ENCODE measurements at places on chromosomes 13 and 19.

DNA sequence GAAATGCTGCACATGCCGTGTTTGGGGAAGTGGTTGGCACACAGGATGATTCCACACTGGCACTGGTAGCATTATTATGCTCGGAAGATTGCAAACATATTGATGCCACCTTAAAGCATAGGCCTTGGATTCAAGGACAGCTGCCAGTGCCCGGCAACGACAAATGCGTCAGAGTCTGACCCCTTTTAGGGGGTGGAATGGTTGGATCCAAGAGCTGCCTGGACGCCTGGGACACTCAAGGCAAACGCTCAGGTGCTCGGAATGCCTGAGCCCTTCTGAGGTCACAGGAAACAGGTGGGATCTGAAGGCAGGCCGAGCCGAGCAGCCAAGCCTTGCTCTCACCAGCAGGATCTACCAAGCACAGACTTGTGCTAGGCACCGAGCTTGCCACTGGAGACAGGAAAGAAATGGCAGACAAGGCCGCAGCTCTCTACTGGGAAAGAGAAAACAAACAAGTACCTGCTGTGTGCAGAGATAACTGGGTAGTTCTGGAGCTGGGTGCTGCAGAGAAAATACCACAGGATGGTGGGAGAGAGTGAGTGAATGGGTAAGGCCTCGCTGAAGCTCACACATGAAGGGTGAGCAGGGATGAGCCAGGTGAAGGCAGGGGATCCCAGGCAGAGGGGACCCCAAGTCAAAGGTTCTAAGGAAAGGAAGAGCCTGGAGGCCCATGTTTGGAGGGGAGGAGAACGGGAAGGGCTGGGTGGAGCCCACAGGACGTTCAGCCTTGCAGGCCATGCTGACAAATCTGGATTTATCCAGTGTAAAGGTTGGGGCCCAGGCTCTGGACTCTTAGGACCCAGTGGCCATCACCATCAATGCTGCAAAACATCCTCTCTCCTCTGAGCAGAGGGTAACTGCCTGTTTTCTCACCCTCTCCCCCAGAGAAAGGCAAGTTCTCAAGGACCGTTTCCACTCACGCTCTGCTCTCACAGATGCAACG is 9.2 kb downstream of the RANBP3 start:
- DNase-seq = no peak

DNA sequence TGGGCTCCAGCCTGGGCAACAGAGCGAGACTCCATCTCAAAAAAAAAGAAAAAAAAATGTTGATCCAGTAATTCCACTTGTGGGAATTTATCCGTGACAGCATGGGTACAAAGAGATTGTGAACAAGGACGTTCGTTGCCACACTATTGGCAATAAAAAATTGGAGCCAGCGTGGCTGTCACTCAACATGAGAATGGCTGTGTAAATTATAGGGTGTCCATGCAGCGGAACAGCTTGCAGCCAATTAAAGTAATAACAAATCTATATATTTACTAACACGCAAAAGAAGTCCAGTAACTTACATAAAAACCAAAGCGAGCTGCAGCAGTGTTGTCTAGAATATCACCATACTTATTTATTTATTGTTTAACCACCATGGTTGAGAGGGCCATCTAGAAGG is 19.3 kb downstream of the DPF1 start:
- DNase-seq = no peak

DNA sequence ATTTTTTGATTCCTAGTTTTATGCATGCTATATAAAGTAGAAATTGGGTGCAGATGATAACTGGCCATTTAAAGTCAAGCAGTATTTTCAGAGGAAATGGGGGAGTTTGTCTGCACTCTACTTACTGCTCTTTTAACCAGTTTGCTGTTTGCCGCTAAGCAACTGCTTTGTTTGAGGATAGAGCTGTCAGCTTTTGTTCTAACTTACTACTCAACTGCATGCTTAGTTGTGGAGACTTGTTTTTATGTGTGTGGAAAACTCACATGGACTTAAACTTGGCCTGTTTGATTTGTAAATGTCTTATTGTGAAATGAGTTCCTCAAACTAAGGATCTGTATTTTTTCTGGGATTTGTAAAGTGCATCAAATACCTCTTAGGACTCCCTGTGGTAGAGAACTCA is 591.1 kb downstream of the PCDH9 start:
- DNase-seq = no peak

GRCh38 chr19:9786342-9786741 is 17.8 kb upstream of the ZNF846 start:
- no peak for DNase-seq

DNA sequence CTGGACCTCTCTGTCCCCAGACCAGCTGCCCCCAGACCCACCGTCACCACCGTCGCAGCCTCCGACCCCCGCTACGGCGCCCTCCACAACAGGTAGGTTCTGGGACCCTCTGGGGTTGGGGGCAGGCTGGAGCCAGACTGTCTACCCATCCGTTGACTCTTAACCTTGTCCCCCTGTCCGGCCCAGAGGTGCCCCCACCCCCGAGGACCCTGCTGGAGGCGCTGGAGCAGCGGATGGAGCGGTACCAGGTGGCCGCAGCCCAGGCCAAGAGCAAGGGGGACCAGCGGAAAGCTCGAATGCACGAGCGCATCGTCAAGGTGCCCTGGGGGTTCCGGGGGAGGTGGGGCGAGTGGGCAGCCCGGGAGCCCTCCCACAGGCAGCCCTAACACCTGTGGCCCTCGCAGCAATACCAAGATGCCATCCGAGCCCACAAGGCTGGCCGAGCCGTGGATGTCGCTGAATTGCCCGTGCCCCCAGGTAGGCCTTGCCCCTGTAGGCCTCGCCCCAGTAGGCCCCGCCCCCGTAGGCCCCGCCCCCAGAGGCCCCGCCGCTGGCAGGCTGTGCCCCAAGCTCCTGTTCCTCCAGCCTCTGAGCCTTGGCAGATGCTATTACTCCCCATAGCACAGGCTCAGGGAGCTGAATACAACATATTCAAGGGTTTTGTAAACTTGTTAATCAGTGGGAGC is 12.9 kb downstream of the CC2D1A start:
- DNase-seq = no peak

DNA sequence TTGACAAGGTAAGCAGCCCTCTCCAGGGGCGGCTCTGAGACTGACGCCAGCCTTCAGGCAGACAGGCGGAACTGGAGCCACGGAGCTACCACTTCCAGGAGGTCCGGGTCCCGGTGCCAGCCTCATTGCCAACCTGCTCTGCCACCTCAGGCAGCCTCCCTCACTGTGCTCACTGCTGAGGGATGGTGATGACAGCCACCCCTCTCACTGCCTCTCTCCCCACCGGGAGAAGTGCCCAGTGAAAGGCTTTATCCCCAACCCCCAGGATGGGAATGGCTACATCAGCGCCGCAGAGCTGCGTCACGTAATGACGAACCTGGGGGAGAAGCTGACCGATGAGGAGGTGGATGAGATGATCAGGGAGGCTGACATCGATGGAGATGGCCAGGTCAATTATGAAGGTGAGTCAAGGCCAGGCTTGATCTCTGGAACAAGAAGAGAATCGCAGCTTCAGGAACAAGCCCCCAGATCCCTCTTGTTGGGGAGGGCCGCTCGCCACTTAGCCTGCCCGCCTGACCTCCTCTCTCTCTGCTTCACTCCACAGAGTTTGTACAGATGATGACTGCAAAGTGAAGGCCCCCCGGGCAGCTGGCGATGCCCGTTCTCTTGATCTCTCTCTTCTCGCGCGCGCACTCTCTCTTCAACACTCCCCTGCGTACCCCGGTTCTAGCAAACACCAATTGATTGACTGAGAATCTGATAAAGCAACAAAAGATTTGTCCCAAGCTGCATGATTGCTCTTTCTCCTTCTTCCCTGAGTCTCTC is 7.6 kb downstream of the CALM3 start:
- DNase-seq = no peak

Data from kidney glomerular epithelial cell (primary cell).